ENCODE measurements at places on chromosomes 2 and 18. TPM values are rescaled to one million over a fixed set of nuclear protein-coding genes. Genes with fewer than 3 reads are reported as not detected.

The PJVK gene
- total RNA-seq, result 1.1 TPM

The ALLC gene
- not detected for total RNA-seq

The GAL3ST2 gene
- 50.8 TPM for total RNA-seq

The FSHR gene
- total RNA-seq, result not detected

DNA sequence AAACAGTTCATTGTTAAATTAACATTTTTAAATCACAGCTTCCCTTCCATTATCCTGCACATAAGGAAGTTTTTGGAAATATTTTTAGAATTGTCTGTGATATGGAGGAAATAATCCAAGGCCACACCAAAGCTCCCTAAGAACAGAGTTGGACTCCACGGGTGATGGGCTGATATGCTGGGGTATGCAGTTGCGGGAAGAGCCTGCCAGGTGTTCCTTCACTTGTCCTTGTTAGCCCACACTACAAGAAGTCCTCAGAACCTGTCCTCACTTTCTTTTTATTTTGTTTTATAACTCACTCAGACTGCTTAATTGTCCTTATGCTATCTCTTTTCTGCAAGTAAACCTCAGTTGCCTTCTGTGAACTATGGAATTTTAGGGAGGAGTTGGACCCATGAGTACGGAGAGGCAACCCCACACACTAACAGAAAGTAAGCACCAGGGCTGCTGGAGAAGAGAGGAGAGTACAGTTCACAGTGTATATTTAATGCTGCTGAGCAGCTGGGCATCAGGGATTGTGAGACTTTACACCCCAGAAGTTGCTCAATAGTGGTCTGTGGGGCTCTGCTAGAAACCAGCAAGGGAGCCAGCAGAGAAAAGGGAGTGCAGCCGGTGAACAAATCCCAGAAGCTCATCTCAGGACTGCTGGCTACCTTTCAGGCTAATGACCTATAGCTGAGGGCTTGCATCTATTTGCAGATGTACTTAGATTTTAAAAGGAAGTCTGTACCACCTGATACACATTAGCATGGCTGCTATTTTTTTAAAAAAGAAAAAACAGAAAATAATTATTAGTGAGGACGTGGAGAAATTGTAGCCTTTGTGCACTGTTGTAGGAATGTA lies 280.1 kb upstream of the STON1 start:
- DNase-seq, result no peak

GRCh38 chr18:9965711-9966624 lies 52.2 kb downstream of the VAPA start:
- no peak for DNase-seq

GRCh38 chr18:48164116-48164515 lies 233.7 kb upstream of the SMAD2 start:
- DNase-seq, result no peak

- DNase-seq, result no peak
Observed at GRCh38 chr2:164008752-164009151, 272.9 kb upstream of the FIGN start.

- DNase-seq, result no peak
Observed at GRCh38 chr2:68458981-68459380, 8.1 kb downstream of the FBXO48 start.

- no peak for DNase-seq
Observed at GRCh38 chr2:159516241-159516758, 100.0 kb downstream of the BAZ2B start.

DNA sequence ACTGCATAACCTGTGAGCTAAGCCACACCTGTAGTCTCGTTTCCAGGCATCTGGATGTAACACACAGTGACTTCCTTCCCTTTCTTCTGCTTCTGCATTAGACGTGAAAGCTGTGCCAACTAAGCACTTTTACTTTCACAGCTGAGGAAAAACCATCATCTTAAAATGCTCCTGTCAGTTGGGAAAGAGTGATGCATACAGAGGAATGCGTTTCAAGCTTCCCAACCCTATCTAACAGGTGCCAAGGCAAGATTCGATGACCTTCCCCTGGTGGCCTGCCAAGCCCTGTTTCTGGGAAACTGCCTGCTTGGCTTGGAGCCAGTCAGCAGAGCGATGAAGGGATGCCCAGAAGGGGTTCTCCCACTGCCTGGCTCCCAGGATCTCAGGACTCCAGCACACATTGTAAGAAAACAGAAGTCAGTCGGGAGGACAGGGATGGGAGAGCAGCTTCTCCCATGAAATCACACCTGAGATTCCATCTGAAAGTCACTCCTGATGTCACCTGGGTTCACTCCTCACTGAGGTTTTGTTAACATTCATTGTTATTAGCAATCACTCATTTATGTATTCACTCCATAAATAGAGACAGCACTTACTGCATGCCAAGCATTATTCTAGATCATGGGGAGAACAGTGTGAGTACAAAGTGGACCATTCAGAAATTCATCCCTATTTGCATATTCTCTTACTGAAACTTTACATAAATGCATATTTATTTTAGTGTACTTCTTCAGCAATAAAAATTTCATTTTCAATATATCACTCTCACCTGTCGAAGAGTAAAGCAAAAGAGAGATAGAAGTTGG lies 64.1 kb downstream of the DTNA start:
- no peak for DNase-seq
